ENCODE measurements at places on chromosomes 12 and 14.

DNA sequence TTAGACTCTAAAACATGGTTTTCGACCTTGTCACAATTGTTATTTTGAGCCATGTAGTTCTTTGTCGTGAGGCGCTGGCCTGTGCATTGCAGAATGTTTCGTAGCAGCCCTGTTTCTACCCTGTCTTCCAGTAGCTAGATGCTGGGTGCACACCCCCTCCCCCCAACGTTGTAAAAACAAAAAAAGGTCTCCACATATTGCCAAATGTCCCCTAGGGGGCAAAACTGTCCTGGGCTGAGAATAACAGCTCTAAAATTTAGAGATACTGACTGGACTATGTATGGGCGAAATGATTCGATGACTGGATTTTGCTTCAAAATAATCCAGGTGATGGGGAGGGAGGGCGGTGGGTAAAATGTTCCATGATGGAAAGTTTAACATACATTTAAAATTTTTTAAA is 126.1 kb upstream of the FUT8 start:
- DNase-seq: no peak

DNA sequence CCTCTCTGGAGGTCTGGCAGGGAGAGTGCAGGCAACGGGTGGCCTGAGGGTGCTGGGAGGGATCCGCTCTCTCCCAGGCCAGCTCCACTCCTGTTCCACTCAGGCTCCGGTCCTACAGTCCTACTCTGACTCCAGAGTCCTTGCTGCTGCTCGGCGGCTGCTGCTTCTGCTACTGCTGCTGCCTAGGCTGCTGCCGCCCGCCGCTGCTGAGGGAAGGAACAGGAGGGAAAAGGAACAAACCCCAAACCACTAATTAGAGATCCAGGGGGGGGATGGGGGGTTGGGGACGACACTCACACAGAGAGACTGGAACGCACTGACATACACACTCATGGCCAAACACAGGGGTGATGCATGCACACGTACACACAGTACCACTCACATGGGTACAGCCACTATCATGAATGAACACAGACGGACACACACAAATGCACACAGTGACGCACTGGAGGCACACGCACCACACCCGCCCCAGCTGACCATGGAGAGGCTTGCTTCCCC is at the start of gene SP7:
TSS of gene SP7 (minus strand) at position 174 of the 501 bp plus-strand sequence. CDS start 708 bp downstream, outside the sequence.
- DNase-seq: no peak

GRCh38 chr12:81075539-81075938 is 2.3 kb upstream of the ACSS3 start:
- DNase-seq: no peak

DNA sequence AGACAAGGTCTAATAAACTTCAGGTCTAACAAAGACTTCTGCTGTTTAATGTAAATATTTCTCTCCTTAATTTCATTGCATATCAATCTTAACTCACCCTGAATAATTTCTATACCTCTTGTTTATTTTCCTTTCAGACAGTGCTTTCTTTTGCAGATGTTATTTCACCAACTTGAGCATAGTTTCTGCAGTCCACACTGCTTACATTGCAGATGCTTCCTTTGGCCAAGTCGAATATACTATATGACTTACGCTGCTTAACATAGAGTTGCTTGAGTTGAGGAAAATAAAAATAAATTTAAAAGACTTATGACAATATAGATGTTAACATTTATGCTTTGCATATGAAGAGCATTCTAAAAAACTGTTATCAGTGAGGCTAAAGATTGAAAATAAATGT is 217.7 kb downstream of the PTPRO start:
- no peak for DNase-seq

DNA sequence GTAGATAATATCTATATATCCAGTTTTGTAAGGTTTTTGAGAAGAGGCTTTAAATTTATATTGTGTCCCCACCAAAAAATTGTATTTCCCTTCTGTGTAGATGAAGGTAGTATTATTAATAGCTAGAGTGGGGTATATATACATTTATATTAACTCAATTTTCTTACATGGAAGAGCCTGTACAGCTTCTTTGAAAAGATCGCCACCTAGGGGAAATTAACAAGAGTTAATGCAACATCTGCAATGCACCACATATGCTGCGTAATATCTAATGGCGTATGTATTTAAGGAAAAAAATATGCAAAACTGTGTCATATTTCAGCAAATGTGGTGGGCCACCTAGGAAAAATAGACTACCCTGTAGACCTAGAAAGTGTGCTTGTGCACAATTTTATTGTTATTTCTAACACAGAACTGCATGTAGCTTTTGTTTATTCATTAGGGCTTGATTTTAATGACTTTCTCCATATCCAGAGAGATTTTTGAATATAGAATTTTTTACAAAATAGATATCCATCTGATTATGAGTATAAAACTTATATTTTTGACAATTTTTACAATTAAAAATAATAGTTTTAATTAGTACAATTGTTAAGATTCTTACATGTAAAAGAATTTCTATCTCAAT is 14.0 kb downstream of the CCER1 start:
- DNase-seq: no peak

- no peak for DNase-seq
These were observed 139.7 kb downstream of the RIMBP2 start for GRCh38 chr12:130576371-130576816.

- no peak for DNase-seq
These were observed 105.1 kb downstream of the RERG start for GRCh38 chr12:15116086-15116485.

DNA sequence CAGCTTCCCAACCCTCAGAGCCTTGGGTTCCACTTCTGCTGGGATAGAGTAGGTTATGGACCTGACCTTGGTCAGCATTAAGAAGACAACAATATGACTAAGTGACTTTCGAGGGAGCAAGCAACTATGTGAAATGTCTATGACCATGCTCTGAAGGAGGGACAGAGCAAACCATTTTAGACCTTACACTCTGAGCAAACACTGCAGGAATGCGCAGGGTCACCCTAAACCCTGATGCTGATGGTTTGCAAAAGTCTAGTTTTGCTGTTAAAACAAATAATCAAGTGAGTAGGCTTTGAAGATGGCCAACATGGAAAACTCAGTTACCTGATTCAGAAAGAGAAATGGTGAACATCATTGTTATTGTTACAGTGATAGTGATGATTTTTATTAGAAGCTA is 8.7 kb downstream of the ZCCHC8 start:
- no peak for DNase-seq

GRCh38 chr12:39798429-39798828 is 178.8 kb upstream of the ABCD2 start:
- no peak for DNase-seq

DNA sequence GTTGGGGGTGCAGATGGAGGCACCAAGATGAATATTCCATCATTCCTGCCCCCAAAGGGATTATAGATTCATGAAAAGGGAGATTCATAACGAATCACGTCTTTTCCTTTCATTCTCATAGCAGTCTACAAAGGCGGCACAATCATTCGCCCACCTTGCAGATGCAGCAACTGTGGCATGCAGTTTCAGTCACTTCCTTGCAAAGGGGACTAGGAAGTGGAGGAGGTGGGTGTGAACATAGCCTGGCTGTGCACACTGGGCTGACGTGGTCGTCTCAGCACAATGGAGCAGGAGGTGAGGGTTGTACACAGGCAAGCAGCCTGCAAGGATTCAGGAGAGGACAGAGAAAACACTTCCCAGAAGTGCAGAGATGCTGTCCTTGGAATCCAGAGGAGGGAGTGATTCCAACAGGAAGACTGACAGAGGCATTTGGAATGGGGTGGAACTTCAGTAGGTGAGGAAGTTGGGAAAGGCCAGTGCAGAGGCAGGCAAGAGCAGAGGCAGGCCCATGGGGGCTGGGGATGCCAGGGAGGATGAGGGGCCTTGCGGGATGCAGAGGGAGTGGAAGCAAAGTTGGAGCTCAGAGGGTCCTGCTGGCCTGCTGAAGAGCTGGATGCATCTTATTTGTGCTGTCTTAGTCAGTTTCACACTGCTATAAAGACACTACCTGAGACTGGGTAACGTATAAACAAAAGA is 21.9 kb upstream of the PPP2R5C start:
- no peak for DNase-seq

GRCh38 chr14:54650331-54650958 is 83.5 kb downstream of the SAMD4A start:
- no peak for DNase-seq

DNA sequence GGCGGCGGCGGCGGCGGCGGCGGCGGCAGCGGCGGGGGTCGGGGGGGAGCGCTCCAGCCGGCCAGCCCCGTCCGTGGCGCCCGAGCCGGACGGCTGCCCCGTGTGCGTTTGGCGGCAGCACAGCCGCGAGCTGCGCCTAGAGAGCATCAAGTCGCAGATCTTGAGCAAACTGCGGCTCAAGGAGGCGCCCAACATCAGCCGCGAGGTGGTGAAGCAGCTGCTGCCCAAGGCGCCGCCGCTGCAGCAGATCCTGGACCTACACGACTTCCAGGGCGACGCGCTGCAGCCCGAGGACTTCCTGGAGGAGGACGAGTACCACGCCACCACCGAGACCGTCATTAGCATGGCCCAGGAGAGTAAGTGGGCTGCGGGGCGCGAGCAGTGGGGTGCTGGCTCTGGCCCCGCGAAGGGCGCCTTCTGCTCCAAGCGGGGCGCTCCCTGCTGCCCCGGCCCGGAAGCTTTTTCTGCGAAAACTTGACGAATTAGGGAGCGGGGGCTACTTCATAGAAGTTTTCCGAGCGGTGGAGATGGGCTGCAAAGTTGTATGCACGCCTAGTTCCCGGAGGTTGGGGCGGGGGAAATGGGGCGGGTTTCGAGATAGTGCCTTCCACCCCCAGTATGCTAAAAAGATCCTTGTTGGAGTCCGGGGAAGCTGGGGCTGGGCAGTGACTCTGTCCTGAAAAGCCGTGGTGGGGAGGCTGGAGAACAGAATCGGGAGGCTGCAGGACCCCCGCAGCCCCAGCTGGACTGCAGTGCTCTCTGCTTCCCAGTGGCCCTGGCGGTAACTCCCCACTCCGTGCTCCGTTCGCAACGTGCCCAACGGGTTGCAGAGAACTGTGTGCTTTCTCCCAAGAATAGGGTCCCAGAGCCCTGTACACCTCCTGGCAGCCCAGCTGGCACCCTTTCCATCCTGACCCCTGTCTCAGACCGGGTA is 751 bp downstream of the GDF11 start:
- DNase-seq: no peak
